BJ (cell line): ENCODE measurements at places on chromosomes 4 and X.

DNA sequence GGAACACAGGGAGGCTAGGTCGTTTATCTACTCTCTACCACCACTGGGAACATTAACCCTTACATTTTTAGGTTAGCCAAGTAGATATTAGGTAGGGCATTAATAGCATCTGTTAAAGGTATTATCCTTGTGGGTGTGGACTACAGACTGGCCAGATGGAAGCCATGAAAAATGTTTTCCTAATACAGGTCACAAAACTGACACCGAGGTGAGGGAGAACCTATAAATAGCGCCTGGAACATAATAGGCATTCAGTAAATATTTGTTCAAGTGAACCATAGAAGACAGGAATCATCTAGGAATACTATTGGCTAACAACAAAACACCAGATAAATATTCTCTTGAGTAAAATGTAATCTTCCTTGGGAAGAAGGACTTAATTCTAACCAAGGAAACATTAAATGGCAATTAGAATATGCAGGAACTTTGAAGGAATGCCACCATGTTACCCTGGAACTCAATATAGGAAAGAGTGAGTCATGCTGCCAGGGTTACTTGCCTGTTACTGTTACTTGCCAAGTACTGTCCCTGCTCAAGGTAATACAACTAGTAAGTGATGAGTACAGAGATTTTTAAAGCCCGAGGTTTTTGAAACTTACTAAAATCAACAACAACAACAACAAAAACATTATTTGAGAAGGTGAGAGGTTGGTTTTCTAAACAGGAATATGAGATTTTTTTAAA lies 79.0 kb downstream of the SOX3 start:
- DNase-seq: no peak

- DNase-seq: no peak
These were observed 1.6 kb upstream of the RBM46 start for GRCh38 chr4:154779362-154779947.

DNA sequence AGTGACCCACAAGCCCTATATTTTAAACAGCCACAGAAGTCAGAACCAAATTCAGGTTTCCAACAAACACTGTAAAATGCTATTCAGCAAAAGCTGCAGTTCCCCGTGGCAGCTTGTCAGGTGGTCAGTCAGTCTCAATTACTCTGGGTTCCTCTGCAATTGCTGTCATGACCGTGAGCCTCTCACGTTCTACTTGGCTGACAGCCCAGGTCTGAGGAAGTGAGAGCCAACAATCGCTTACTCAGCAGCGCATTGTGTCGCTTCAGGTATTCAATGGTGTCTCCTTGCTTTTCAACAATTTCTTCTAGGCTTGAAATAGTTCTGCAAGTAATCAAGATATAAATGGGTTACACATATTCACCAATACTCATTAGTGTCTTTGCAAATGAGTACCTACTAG lies 25.8 kb downstream of the TRIM75 start:
- no peak for DNase-seq

- DNase-seq: no peak
These were observed 87.8 kb upstream of the GUCY1A1 start for GRCh38 chr4:155578726-155579370.

DNA sequence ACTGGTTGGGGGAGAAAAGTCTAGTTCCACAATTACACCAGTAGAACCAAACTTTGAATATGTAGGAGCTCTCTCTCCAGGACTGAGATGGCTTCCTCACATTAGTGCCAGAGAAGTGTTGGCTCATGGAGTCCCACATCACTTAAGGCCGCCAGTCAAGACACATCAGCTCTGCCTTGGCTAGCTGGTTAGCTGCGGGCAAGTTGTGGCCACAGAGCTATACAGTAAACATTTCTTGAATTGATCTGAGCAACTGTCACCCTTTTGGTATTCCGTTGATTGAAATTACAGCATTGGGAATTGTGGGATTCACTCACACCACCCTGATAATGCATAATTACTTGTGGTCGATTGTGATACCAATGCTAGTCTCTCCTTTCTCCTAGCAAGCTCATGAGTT lies 76.2 kb downstream of the LNX1 start:
- no peak for DNase-seq

DNA sequence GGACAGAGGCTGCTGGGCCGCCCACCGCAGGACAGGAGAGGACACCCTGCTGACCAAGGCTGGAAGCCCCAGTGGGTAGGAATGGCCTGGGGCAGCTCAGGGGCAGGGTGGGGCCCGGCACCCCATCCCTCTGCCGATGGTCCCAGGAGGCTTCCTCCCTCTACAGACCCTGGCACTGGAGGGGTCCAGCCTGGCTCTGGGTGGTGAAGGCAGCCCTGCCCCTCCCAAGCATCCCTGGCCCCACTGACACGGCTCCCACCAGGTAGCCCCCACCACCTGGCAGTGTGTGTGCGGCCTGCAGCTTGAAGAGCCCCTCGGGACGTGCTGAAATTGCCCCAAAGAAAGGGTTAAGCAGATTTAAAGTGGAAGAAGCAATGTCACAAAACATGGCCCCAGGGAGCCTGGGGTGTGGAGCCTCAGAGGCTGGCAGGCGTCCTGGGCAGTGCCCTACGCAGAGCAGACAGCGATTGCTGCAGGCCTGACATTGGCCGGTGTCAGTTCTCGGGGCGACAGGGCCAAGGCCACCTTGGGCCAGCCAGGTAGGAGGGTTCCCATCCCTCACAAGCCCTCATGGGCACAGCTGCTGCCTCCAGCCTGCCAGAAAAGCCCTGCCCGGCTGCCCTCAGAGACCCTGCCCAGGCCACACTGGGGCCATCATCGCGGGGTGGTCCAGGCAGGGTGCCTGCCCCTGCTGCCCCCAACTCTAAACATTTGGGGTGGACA lies 80.5 kb downstream of the FAM53A start:
- no peak for DNase-seq
